Pulmonary artery endothelial cell (primary cell): ENCODE measurements at places on chromosomes 11 and 22.

DNA sequence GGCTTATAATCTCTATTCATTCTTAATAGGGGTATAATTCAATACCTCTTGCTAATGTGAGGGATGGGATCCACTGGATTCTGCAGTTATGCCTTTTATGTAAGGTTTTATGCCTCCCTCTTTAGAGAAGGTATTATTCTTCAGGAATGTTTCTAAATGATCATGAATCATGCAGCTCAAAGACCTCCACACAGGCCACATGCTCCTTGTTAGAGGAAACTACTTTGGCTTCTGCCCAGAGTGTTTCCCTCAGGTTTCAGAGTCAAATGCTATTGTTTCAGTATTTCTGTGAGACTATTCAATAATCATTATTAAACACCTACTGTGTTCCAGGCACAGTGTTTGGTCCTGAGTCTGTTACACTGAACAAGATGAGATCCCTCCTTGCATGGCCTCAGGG is 115.9 kb downstream of the RAB38 start:
- no peak for DNase-seq

DNA sequence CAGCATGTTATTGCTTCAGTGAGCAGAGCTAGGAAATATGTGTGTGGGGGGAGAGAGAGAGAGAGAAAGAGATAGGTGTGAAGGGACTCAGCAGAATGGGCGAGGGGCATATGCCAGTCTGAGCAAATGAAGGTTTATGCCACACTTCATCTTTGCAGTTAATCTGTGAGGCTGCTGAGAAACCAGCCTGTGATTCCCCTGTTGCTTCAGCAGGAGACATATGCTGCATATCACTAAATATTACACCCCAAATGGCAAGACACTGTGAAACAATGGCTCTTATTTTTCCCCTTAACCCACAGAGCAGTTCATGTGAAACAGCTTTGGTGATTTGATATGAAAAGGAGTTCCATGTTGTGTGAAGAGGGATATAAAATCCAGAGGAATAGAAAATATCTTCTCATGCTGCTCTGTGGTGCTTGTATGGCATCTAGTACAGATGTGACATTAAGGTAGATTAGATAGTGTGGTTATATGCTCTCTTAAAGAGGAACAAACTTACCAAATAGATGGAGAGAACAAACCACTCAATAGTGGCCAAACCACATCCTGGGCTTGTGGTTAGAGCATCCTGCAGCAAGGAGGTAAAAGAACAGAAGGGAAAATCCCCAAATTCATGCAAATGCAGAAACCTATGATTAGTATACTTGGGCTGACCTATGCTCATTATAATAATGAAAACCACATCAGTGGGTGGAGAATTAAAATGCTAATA is 864.2 kb downstream of the FAM181B start:
- no peak for DNase-seq

DNA sequence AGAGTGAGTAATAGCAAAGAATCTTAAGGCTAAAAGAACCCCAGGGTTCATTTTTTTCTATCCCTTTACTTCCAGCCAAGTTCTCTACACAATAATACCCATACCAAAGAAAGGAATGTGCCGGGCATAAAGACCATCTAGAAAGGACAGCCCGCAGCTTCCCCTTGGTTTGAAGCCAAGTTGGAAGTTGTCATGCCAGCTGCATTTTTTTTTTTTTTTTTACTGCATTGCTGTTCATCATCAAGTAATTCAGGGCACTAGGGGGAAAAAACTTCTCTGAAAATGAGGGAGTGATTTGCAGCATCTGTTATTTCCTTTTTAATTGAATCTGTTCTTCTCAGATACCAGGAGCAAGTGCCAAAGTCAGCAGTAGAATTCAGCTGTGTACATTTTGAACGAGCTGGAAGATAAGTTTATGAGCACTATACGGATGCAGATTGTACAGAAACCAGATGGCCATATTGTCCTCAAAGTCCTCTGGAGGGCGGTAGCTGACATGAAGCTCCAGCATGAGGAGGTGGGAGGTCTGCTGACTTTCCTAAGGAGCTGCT is 56.4 kb downstream of the UBASH3B start:
- DNase-seq = peak; percentile 92

GRCh38 chr11:83063073-83063754 is 8.5 kb downstream of the RAB30 start:
- DNase-seq = no peak

DNA sequence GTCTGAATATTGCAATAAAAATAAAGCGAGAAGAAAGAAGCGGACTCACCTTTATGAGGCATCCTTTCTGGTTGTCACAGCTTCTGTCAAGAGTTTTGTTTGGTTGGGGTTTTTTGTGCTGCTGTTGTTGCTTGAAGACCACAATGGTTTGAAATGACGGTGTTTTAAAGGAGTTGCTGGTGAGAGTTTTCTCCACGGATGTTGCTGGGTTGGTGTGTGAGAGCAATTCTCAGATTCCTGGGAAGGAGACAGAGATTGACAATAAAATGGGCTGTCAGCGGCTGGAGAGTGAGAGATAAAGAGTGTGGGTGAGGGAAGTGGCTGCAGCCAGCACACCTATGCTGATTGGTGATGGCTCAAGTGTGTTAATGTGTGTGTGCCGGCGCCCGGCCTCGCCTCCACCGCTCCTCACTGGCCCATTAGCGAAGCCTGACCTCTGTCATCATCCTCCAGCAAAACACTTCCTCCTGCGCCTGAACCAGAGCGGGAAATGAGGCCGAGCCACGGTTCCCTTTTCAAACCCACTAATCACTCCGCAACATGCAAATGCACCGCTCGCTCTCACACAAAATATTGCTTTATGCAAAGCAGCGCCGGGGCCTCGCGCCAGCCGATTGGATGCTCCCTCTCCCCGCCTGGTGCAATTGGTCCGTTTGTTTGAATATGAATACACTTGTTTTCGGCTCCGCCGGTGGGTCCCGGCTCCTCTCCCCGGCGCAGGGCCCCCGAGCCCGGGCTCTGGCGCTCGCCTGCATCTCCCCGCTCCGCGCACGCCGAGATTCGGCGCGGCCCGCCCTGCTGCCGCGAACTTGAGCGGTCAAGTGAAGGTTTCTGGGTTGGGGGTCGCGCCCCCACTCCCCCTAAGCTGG is at the start of gene PAX6:
Gene PAX6, minus strand, starts transcription at position 544 of the 869 bp plus-strand sequence. CDS start 4,911 bp downstream, outside the sequence.
- peak; percentile 10 for DNase-seq

GRCh38 chr11:45669146-45669545 is 3.7 kb upstream of the CHST1 start:
- DNase-seq = no peak

- DNase-seq = no peak
Observed at GRCh38 chr11:6655790-6656583, at the start of gene DCHS1. Gene DCHS1 (minus strand): TSS chr11:6655809. CDS start chr11:6641613, 14,196 bp downstream.

DNA sequence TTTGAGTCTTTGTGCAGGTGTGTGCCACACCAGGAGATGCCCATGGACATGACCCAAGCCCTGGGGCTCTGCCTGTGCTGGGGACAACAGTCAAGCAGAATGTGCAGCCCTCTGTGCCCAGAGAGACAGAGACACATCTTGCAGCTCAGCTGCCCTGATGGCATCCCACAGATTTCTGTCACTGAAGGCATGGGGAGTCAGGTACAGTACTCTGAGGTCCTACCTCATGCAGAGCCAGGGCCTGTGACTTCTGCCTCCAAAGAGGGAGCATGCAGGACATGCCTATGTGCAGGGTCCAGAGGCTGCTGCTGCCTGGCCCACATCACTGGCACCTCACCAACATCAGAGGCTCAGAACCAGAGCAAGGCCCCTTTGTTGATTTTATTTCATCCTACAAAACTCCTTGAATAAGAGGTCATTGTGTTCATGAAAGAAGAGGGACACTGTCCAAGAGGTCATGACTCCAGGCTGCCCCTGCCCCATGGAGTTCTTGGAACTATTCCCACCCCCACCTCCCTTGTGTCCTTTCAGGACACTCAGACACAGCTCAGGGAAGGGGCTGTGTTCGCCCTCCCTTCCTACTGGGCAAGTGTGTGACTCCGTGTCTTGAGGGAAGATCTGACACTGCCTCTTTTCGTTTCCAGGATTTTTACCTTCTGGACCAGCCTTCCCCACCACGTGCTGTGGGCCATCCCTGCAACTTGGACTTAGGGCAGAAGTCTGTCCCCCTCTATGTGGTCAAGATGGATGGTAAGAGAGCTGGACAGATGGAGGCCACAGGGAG is 62.3 kb downstream of the BTG4 start:
- DNase-seq = no peak

GRCh38 chr22:42841444-42841843 is 15.6 kb downstream of the ARFGAP3 start:
- DNase-seq = no peak

- no peak for DNase-seq
Observed at GRCh38 chr11:110295086-110295485, 1.3 kb downstream of the RDX start.

DNA sequence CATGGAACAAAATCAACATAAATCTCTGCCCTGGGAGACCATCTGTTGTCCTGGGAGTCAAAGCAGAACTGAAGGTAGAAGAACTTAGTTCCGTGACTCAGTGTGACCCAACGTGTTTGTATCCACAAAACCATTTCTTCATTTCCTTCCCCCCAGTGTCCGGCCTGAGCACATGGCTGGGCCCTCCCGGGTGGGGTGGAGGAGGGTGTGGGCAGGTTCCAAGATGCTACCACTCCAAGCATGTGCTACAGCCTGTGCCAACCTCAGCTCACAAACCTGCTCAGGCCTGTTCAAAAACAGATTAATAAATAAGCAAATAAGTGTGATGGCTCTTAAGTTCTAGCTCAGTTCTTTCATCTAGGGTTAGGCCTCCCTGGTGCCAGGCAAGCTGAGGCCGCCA is 55.3 kb downstream of the SHANK2 start:
- DNase-seq = no peak

DNA sequence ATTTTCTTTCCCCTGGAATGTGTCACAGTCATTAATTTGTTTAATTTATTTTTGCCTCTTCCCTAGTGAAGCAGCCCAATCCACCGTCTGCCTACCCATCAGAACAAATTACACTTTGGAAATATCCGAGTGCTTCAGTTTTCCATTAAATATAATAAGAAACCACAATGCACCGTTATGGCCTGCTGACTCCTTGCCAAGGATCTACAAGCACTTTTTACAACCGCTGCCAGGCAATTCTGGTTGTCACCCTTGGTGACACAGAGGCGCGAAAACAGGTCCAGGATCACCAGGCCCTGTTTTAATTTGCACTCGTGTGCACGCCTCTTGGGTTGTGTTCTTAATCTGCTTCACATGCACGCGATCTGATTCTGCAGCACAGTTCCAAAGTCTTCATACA is 43.9 kb downstream of the KIRREL3 start:
- DNase-seq = no peak

GRCh38 chr11:33630936-33631748 is 69.5 kb downstream of the C11orf91 start:
- no peak for DNase-seq

GRCh38 chr11:2533587-2534133 is 88.9 kb downstream of the KCNQ1 start:
- peak; percentile 10 for DNase-seq
